Fibroblast of villous mesenchyme (primary cell): ENCODE measurements at places on chromosomes 7 and 10. TPM values are rescaled to one million over a fixed set of nuclear protein-coding genes. Genes with fewer than 3 reads are reported as not detected.
A peak's percentile ranks its signal among the peaks of the same experiment; 100 is the strongest.

GGCT gene
- total RNA-seq = 18.1 and 20.3 TPM in 2 replicates

KNDC1 gene
- 1.9 and 5.6 TPM in 2 replicates for total RNA-seq

SPOCK2 gene
- under 0.01 TPM in 1 of 2 replicates, not detected in the other for total RNA-seq

ZNF488 gene
- under 0.01 TPM in 1 of 2 replicates, not detected in the other for total RNA-seq

KIF11 gene
- total RNA-seq = 11.9 and 20.7 TPM in 2 replicates

DNA sequence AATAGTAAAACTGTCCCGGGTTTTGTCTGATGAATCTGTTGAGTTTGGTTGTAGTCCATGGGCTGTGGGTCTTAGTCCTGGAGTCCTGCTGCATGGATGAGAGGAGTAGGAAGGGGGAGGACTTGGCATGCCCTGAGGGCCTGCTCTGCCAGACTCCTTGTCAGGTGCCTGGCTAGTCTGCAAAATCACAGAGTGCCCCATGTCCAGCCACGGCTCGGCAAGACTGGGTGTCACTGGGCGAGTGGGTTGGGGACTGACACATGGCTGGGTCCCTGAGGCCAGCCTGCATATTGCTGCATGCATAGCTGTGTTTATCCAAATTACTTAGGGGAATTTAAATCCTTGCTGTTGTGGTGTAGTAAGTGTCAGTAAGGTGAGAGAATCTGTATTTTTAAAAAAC, 9.7 kb downstream of the MINDY4 start:
- no peak for DNase-seq

DNA sequence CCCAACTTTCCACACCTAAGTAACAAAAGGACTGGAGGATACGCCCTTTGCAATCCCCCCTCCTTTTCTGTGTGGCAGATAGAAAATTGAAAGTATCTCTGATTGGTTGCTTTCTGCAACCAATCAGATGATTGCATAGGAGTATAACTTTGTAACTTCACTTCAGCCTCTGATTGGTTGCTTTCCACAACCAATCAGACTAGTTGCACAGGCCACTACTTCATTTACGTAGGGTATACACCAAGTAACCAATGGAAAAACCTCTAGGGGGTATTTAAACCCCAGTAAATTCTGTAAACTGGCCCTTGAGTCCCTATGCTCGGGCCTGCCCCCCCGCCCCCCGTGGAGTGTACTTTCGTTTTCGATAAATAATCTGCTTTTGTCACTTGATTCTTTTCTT, 1080.4 kb downstream of the CNTNAP2 start:
- no peak for DNase-seq

- DNase-seq = no peak
These were observed 56.3 kb downstream of the POU6F2 start for GRCh38 chr7:39033885-39034624.

- no peak for DNase-seq
These were observed 43.5 kb downstream of the VTI1A start for GRCh38 chr10:112490545-112490944.

- DNase-seq = no peak
These were observed 59.7 kb upstream of the ADRA2A start for GRCh38 chr10:111017098-111017497.

DNA sequence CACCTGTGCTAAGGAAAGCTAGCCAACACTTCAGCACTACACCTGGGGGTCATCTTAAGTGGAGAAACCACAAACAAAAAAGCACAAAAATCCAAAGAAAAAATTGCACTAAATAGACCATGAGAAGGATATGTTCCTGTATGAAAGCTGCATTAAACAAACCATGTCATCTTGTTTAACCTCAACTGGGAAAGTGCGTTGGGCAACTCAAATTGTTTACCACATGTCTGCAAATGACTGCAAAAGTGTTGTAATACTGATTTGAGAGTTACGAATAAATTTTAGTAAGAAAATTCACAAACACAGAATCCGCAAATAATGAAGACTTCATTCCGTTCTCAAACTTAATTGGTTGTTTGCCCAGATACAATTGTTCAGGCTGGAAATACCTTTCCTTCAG, 111.9 kb upstream of the EGFR start:
- peak; percentile 52 for DNase-seq

DNA sequence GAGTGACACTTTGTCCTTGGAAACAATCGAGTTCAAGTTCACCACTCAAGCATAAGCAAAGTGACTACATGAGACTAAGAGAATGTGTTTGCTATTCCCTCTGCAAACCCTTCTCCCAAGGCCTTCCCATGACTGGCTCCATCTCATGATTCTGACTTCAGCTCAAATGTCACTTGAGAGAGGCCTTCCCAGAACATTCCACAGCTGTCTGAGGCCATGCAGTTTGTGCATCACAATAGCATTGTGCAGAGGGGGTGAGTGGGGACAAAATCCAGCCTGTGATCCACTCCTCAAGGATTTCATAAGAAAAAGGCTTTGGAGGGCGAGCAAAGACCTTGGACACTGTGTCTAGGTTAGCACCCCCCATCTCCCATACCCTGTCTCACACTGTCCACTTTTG, 6.9 kb upstream of the LRMDA start:
- DNase-seq = no peak

- peak; percentile 37 for DNase-seq
These were observed 48.1 kb downstream of the WIPF3 start for GRCh38 chr7:29854257-29854938.

- peak; percentile 5 for DNase-seq
These were observed 421.9 kb upstream of the GALNT17 start for GRCh38 chr7:70710011-70710480.
